Tibial artery (tissue), 4 donors: ENCODE measurements at places on chromosomes 5 and 9.

DNA sequence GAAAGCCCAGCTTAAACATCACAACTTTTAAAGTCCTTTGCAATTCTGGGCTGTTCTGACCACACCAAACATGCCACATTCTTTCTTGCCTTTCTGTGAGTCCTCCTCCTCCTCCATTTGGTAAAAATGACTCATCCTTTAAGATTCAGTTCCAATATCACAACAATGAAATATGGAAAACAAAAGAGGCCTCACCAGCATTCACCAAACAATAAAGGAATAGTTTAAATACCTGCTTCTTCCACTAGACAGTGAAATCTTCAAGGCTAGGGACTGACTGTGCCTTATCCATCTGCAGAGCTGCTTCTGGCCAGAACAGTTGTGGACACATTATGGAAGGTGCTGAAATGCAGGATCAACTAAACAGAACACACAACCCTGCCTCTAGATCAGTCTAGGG lies 36.0 kb downstream of the NR6A1 start:
- DNase-seq: no peak

DNA sequence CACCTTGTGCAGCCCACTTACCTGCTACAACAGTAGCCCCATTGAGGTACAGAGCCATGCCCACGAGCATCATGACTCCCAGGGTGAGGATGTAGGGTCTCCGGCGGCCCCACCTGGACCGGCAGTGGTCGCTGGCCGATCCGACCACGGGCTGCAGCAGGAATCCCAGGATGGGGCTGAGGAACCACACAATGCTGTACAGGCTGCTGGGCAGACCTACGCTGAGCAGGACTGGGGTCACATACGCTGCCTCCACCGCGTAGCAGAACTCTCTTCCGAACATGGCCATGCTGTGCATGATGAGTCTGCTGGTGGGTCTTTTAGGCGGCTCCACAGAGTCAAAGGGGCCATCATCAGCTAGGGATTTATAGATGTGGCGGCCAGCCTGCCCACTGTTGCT lies 315 bp downstream of the SLC45A2 start:
- DNase-seq: no peak

DNA sequence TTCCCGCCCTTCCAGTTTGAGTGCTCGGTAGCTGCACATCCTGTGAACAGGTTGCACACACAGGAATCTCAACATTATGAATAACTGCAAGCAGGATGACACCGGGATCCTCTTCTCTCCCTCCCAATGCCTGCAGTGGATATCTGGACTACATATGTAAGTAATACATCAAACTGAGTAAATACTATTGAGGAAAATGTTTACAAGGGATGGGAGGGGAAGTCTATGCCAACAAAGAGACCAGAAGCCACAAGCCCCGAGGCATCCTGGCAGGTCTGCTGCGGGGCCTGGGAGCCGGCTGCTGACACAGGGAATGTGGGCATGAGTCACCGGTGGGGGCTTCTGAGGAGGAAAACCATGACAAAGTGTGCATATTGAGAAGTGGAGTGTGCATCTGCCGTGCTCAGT lies 8.6 kb upstream of the ANKRD33B start:
- no peak for DNase-seq

DNA sequence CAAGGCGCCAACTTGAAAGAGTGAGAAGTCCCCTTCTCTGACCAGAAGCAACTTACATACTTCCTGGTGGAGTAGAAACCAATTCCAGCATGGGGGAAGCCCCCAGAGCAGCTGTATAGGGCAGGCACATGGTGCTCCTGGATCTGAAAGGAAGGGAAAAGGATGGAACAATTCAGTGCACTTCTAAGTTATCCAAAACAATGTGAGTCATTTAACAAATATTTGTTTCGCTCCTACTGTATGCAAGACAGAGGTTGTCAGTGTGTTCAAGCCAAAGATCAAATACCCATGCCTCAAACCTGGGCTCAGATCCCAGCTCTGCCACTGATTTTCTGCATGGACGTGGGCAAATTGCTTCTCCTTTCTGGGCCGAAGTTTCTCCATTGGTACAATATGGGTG lies 67.1 kb downstream of the LHX2 start:
- no peak for DNase-seq

DNA sequence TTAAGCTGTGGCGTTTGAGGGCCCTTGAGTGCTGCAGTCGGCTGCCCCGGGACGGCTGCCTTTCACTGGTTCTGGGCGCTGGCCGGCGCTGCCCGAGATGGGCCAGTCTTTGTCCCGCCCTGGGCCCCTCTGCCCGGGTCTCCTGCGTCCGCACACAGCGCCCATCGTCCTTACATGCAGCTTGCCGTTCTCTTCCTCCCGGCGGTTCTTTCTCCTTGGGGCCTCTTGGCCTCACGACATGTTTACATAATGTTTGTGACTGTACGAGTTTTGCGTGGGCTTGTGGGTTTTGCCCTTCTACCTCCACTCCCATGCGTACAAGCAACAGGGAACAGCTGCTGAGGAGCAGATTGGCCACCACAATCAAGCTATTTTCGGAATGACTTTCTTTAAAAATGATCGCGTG lies 618 bp downstream of the TNPO1 start:
- peak; percentile 78 for DNase-seq

- no peak for DNase-seq
Observed at GRCh38 chr5:41337216-41337615, 123.9 kb upstream of the C6 start.

GRCh38 chr9:87670572-87671264 lies 55.2 kb upstream of the CTSL start:
- DNase-seq: no peak

DNA sequence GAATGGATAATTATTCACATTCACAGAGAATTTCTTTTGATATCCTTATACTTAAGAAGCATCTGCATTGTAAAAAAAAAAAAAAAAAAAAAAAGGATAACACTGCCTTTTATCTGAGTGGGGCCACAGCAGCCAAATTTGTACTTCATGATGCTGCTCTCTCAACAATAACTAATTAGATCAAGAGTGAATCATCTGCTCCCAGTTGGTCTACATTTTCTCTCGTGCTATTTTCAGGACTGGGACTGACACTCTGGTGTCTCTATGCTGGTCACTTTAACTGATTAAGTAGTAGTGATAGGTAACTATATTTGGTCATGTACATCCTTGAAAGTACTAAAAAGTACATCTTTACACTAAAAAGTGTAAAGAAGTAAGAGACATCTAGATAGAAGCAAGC lies 90.1 kb downstream of the RFX3 start:
- no peak for DNase-seq

GRCh38 chr9:106669835-106670234 lies 193.1 kb upstream of the ZNF462 start:
- no peak for DNase-seq

- no peak for DNase-seq
Observed at GRCh38 chr5:10533226-10533625, 30.6 kb upstream of the ANKRD33B start.

GRCh38 chr9:137918331-137919094 lies 40.9 kb downstream of the CACNA1B start:
- DNase-seq: no peak

- DNase-seq: no peak
Observed at GRCh38 chr5:26236936-26237335, 801.5 kb downstream of the CDH9 start.

DNA sequence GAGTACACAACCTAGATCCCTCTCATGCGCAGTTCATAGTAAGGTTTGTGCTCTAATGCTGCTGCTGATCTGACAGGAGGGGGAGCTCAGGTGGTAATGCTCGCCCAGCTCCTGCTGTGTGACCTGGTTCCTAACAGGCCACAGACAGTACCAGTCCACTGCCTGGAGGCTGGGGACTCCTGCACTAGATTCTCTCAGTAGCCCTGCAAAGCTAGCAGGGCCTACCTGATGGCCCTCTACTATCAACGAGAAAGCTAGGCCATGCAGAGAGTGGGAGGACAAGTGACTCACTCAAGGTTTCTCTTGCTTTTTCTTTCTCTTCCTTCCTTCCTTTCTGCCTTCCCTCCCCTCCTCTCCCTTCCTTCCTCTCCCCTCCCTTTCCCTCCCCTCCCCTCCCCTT lies 55.1 kb upstream of the TEX48 start:
- no peak for DNase-seq

GRCh38 chr5:91706785-91707520 lies 323.8 kb upstream of the ARRDC3 start:
- DNase-seq: no peak

DNA sequence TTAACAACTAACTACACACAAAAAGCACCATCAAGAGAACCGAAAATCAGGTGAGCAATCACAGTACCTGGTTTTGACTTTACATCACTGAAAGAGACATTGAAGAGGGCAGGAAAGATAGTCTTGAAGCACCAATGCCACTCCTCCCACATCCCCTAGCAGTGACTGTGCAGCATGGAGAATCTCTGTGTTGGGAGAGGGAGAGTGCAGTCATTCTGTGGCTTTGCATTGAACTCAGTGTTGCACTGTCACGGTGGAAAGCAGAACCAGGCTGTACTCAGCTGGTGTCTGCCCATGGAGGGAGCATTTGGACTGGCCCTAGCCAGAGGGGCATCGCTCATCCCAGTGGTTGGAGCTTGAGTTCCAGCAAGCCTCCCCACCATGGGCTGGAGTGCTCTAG lies 40.4 kb downstream of the C5 start:
- no peak for DNase-seq

- DNase-seq: no peak
Observed at GRCh38 chr9:131312246-131312645, 22.7 kb downstream of the PLPP7 start.

DNA sequence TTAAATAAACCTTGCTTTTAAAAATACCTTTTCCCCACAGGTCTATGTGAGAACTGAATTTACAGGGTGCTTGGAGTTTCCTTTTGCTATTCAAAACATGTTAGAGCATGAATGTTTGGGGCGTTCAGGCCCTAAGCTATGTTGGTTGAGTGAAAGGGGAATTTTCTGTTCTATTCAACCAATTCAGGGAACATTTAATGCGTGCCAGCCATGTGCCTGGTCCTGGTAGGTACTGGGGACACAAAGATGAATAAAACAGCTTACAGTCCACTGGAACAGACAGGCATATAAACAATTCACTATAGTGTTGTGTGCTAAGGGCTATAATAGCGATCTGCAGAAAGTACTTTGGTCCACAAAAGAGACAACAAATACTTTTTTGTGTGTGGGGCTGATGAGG lies 108.5 kb downstream of the ZSWIM6 start:
- DNase-seq: no peak

GRCh38 chr5:6108540-6108848 lies 269.9 kb downstream of the MED10 start:
- DNase-seq: no peak

DNA sequence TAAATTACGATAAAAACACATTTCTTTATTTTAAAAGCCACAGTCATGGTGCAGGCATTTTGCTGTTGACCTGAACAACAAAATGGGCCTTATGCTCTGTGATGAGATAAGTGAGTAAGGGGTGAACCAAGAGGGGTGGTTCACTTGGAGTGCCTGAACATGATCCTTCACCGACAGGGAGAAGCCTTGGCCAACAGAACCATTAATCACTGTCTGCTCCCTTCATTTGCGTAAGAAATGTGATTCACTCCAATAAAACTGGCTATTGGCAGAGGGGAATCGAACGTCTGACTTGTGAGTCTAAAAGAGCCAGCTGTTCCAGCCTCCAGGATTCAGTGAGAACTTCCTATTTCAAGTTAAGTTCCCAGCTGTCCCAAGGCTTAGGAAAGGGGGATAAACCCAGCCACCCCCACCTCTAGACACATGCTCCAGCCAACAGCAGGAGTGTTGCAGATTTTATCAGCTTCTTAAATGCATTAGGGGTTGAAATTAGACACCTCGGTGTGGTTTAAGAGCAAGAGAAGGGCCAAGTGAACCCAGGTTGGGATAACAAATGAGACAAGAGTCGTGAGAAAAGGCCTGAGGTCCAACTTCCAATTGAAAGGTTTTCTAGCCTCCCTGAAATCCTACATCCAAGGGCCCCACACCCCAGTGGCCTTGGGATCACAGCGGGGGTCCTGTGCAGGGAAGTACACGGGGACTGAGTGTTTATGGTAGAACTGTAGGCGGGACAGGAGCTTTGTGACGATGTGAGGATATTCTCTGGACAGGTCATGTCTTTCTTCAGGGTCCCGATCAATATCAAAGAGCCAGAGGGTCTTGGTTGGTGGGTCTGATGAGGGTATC lies 131.4 kb upstream of the LHFPL2 start:
- DNase-seq: no peak

- peak; percentile 46 for DNase-seq
Observed at GRCh38 chr9:92808726-92809451, 44.3 kb upstream of the BICD2 start.

GRCh38 chr5:2383698-2384065 lies 367.8 kb downstream of the IRX2 start:
- no peak for DNase-seq

DNA sequence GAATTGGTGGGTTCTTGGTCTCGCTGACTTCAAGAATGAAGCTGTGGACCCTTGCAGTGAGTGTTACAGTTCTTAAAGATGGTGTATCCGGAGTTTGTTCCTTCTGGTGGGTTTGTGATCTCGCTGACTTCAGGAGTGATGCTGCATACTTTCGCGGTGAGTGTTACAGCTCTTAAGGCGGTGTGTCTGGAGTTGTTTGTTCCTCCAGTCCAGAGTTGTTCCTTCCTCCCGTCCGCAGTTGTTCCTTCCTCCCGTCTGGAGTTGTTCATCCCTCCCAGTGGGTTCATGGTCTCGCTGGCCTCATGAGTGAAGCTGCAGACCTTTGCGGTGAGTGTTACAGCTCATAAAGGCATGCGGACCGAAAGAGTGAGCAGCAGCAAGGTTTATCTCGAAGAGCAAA lies 159.6 kb upstream of the ADAMTSL1 start:
- no peak for DNase-seq

GRCh38 chr5:134007581-134008265 lies 2.9 kb upstream of the VDAC1 start:
- DNase-seq: no peak

GRCh38 chr5:128469912-128470311 lies 68.1 kb downstream of the FBN2 start:
- DNase-seq: no peak

- no peak for DNase-seq
Observed at GRCh38 chr5:150517272-150518152, 9.6 kb downstream of the NDST1 start.

DNA sequence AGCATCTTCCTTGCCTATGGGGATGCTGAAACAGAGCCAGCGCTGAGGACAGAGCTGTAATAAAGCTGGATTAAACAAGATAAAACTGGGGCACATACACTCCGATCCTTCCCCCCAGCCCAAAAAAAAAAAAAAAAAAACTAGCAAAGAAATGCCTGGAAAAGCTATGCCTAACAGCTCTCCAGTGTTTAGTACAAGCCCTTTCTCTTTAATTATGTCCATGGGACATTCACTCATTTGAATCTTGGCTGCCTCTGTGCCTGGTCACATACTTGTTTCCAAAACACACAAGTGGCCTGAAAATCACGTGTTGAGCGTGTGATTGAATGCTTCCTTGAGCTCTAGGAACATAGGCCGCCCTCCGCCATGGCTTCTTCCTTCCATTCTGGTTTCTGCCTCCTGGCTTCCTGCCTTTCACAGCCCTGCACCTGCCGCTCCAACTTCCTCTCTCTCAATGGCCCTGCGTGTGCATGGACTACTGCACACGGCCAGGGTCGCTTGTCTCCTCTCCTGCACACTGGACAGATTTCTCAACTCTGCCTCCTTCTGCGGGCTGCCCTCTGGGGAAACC lies 111.0 kb upstream of the RETREG1 start:
- peak; percentile 33 for DNase-seq
